CD8-positive, alpha-beta T cell (primary cell): ENCODE measurements at places on chromosomes 13 and 19.
A peak's percentile ranks its signal among the peaks of the same experiment; 100 is the strongest.

GRCh38 chr13:23902975-23903905 lies 5.9 kb upstream of the C1QTNF9B start:
- no peak for DNase-seq

DNA sequence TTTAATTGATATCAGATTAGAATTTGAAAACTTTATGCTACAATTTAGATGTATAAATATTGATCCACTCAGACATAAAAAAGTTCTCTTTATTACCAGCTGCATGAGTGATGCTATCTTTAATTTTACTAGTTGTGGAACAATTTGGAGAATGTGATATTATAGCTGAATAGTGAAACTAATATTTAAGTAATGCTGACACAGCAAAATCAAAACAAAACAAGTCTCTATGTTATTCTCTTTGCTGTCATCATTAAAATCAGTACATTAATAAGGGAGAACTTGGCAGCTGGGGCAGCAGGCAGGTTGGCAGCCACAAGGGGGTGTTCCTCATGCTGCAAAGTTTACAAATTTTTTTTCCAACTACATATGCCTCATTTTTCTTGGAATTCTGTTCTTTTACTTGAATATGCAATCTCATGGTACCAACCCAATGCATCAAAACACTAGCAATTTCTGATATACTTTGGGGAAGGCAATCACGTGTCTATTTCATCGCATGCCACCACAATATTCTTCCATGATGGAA lies 585.3 kb downstream of the FGF9 start:
- no peak for DNase-seq

GRCh38 chr19:21130097-21130775 lies 11.6 kb upstream of the ZNF431 start:
- no peak for DNase-seq

DNA sequence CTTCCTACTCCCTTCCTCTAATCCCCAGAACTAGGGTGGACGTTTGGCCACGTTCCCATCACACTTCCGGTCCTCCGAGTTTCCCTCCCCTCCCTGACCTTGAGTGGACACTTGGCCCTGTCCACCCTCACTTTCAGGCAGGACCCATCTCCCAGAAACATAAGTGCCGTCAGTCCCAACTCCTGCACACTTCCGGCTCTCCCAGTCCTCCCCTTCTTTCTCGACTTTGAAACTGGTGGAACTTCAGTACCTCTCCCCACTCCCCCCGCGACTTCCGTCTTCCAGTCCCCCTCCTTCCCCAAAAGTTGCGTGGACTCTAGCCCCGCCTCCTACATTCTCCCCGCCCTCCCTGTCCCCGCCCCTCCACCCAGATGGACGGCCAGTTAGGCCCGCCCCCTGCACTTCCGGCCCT lies 278 bp upstream of the ZNF274 start:
- no peak for DNase-seq

GRCh38 chr19:30423481-30423880 lies 51.3 kb downstream of the ZNF536 start:
- DNase-seq, result no peak

DNA sequence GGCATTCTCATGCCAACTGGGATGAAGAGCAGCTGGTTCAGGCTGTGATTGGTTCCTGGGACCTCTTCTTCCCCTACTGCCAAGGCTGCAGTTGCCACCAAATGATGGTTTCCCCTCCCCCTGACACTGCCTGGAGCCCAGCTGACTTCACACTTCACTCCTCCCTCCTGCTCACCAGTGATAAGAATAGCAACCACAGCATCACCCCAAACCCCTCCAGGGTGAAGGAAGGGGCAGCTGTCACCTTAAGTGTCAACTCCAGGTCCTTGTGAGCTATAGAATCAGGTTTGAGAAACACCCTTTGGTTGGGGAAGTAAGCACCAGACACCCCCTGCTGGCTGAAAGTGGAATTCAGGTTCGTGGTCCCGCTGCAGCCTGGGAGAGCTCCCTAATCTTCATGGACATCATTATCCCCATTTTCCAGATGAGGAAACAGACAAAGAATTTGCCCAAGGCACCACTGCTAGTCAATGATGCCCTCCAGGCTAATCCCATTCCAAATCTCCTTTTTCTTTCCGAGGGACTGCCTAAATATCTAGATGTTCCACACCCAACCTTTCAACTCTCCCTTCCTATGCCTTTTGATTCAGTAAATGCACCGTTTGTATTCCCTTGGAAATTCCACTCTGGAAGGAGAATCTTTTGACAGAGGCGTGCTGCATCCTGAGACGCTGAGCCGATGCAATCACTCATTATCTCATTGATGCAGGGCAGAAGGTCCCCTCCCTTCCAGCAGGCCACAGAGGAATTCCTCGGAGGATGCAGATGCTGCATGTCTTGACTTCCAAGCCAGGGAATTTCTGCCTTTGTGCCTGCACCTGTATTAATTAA lies 50.6 kb upstream of the UQCRFS1 start:
- DNase-seq, result peak; percentile 58
